Neural crest cell (in vitro differentiated cells): ENCODE measurements at places on chromosomes 3 and 15. TPM values are rescaled to one million over a fixed set of nuclear protein-coding genes. Genes with fewer than 3 reads are reported as not detected.

DNA sequence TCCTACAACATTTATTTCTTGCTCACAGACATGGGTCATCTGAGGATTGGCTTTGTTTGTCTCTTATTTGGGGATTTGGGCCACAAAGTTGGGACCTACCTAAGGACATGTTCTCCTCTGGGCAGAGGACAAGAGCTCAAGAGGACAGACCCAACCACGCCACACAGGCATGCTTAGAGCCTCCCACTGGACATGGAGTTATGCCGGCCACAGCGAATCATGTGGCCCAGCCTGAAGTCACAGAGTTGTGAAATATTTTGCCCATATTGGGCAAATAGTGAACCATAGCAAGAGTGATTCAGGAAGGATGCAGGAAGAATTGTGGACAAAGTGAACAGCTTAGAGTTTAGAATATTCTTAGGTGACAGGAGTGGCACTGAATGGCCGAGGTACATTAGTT is 9.9 kb downstream of the TRAK1 start:
- DNase-seq = no peak

DNA sequence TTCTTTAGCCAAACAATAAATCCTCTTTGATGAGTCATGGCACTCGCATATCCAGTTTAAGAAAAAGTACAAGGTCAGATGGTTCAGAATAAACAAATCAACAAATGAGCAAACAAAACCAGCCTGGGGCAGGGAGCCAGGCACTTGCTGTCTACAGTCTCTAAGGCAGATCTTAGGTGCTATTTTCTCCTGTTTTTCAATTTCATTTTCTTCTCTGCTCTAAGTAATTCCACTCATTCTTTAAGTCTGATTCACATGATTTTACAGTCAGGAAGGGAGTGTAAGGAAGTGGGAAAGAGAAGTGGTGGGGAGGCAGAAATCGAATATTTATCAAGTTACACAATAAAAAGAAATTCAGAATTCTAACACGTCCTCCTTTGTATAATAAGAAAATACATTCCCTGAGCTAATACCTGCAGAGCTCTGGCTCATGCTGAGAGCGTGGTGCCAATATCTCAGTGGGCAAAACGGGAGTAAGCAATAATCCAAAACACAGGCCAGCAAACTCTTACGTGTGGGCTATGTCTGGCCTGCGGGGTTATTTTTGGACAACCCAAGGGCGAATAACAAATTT is 298.6 kb downstream of the ADAMTS17 start:
- DNase-seq = no peak

- DNase-seq = no peak
Observed at GRCh38 chr3:61094608-61095007, 156.6 kb downstream of the FHIT start.

GRCh38 chr3:10964537-10965167 is 27.9 kb upstream of the SLC6A1 start:
- peak; percentile 39 for DNase-seq

- DNase-seq = peak; percentile 86
Observed at GRCh38 chr3:8663177-8664061, 18.8 kb upstream of the SSUH2 start.

The AADAC gene
- total RNA-seq = not detected in 2 replicates

- DNase-seq = no peak
Observed at GRCh38 chr3:167941234-167941995, 154.3 kb downstream of the GOLIM4 start.

- no peak for DNase-seq
Observed at GRCh38 chr3:54832876-54833275, 95.0 kb downstream of the LRTM1 start.

The MEX3B gene
- 49.5 and 51.7 TPM in 2 replicates for total RNA-seq

DNA sequence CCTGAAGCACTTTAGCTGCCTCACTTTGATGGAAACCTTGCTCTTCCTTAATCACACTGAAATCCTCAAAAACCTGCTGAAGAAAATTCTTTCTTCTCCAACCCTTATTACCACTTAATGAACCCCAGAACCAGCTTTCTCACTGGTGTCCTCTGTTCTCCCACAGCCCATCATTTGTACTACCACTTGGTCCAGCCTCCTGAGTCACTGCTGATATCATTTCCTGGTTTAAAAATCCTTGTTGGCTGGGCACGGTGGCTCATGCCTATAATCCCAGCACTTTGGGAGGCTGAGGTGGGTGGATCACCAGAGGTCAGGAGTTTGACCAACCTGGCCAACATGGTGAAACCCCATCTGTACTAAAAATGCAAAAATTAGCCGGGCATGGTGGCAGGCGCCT is 418.6 kb upstream of the KCNMB2 start:
- no peak for DNase-seq

- DNase-seq = no peak
Observed at GRCh38 chr3:159907828-159908227, 80.8 kb upstream of the IL12A start.

DNA sequence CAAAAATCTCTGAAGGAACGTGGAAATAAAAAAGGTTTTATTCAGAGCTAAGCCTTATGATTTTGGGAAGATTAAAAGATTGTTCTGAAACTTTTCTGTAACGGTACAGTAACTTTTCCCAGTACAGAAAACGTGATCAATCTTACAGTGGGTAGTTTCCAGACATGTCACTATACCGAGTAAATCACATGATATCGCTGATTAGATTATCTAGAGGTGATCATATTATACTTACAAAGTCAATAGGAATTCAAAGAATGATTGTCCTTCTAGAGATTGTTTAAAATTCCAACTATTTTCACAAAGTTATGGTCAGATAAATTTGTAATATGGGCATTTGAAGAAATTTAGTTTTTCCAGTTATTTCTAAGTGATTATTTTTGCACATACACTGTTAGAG is 736.0 kb upstream of the GRM7 start:
- no peak for DNase-seq

The ATP13A4 gene
- total RNA-seq = 0.30 and 0.57 TPM in 2 replicates

The MASP1 gene
- total RNA-seq = 0.58 and 1.4 TPM in 2 replicates

DNA sequence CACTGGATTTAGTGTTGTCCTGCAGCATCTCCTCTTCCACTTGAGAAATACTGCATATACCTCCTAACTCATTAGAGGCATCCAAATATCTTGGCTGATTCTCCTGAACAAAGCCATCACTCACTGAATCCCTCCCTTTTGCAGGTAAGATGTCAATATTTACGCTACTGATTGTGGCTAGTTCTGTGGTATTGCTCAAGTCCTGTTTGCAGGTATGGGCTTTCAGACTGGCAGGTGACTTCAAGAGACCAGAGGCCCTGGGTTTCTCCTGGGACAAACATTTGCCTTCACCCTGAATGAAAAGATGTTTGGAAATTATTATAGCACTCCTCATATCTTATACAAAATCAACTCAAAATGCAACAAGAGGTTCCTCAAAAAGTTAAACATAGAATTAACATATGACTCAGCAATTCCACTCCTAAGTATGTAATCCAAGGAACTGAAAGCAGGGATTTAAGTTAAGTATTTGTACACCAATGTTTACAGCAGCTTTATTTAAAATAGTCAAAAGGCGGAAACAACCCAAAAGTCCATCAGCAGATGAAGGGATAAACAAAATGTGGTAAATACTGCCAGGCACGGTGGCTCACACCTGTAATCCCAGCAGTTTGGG is 18.6 kb downstream of the NEK4 start:
- DNase-seq = no peak

The KNL1 gene
- 33.4 and 35.3 TPM in 2 replicates for total RNA-seq

GRCh38 chr3:49641921-49642707 is 32.0 kb upstream of the APEH start:
- no peak for DNase-seq

The TRIM59 gene
- total RNA-seq = 39.0 and 47.4 TPM in 2 replicates

GRCh38 chr15:30962079-30962478 is 29.3 kb downstream of the MTMR10 start:
- no peak for DNase-seq

GRCh38 chr3:151798466-151798865 is 15.4 kb upstream of the AADAC start:
- DNase-seq = no peak

GRCh38 chr3:170414202-170414663 is 4.4 kb upstream of the CLDN11 start:
- no peak for DNase-seq

The HTR3E gene
- total RNA-seq = not detected in 2 replicates

The PHC3 gene
- total RNA-seq = 35.2 and 37.1 TPM in 2 replicates

DNA sequence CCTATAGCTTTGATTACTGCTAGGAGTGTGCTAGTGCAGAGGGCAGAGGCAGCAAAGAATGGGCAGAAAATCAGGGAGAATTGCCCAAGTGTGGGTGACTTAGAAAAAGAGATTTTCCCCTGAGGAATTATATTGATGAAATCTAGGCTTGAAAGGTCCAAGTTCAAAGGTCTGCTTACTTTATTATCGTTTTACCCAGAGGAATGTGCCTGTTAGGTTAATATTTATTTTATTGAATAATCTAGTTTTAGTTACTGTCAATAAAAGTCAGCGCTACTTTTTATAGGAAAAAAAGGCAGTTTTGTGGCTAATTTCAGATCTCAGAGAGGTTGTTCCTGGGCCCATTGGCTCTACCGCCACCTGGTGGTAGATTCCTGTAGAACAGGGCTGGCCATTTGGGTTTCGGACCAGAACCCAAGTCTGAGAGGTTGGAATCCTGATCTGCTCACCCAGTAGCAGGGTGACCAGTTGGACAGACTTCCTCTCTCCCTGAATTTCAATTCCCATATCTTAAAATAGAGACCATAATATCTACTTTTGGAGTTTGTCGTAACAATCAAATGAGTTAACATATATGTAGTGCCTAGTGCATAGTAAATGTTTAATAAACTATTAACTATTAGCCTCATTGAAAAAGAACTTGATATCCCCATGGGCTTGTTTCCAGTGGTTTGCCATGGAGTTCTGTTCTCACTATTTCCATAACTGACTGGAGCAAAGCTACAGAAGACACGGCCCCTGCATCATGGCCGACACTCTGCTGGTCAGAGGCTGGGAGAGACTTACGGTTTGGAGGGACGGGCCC is 62.7 kb upstream of the ZNF148 start:
- peak; percentile 65 for DNase-seq

- no peak for DNase-seq
Observed at GRCh38 chr3:119595639-119596334, 1.9 kb upstream of the PLA1A start.

DNA sequence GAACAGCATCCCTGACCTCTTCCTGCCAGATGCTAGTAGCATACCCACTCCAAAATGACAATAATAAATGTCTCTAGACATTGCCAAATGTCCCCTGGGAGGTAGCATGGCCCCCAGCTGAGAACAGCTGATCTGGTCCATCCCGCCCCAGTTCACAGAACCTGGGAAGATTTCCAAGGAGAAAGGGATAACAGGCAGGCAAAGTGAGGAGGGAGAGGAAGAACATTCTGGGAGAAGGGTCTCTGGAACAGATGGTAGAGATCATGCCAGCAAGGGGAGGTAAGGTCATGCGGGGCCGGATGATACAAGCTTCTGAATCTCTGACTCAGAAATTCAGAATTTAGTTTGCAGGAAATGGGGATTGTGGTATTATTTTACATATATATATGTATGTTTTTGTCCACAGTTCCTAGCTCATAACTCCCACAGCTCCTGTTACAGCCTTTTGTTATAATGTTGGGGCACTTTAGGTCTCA is 192.7 kb downstream of the SUCLG2 start:
- no peak for DNase-seq

DNA sequence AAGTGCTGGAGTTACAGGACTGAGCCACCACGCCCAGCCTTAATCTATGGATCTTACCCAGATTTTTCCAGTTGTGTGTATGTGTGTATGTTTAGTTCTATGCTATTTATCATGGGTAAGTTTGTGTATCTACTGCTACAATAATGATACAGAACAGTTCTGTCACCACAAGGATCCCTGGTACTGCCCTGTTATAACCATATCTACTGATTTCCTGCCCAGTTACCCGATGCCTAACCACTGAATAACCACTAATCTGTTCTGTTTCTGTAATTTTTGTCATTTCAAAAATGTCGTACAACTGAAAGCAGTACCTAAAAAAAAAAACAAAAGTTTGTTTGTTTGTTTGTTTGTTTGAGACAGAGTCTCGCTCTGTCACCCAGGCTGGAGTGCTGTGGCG is 123.7 kb upstream of the RAP2B start:
- no peak for DNase-seq

GRCh38 chr3:106256249-106256957 is 387.6 kb upstream of the CBLB start:
- DNase-seq = no peak

DNA sequence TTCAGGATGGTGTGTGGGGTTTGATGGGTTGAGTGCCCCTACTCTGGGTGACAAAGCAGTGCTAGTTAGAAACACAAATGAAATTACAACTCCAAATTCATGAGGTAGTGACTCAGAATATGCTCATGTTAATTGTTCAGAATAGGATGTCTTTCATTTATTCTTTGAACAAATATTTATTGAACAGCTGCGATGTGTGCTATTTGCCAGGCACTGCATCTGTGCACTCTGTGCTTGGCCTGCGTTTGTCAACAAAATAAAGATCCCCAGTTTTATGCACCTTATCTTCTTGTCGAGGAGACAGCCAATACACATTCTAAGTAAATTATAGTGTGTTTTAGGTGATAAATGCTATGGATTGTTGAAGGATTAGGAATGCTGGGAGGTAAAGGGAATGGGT is 27.3 kb downstream of the MED12L start:
- no peak for DNase-seq

DNA sequence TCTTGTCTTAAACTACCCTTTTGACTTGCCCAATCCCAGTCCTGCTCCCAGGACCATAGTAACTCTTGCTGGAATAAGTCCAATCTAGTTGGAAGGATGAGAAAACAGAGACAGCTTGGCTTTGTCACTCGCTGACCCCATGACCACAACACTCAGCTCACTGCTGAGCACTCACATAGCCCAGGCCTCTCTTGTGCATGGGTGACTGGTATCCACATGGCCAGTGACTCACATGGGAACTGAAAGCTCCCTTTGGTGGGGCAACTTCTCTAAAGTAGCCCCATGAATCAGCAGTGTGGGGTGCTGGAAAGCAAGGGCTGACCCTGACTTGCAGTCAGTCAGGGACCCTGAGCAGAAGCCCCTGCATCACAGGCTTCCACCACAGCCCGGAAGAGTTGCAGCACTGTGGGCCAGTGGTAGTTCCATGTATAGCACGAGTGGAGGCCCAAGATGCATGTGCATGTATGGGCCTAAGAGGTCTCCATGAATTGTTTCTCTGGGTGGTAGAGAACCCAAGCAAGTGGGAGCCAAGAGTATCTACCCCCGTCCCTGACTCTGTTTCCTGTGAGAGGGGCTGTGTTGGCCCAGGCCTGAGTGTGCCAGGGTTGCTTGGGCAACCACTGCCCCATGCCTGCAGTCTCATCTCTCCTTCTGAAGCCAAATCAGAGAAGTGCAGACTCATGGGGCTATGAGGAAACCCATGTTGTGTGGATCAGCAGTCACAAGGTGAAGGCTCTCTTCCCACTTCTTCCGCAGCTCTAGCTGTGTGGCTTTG is 62.1 kb upstream of the XCR1 start:
- DNase-seq = no peak

DNA sequence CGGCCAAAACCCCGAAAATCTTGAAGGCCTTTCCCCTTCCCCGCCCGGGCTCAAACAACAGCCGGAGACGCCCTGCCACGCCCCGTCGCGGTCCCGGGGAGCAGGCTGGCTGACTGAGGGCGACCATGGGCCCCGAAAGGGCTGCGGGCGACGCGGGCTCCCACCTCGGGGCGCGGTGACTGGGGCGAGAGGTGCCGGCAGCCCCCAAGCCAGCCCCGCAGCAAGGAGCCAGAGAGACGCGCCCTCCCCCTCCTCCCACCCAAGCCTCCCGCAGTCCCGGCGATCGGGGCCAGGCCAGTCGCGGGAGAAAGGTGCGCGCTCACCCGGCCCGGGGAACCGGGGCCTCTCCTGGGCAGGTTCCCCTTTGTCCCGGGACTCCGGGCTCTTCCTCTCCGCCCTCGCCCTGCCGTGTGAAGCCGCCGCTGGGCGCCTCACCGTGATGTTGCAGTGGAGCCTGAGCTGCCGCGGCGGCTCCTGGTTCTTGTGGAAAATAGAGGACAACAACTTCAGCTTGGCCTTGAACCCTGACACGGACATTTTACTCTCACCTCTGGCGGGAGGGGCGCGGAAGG is 30.6 kb upstream of the ZSCAN2 start:
- DNase-seq = peak; percentile 16
